ENCODE measurements at places on chromosomes 4 and X. TPM values are rescaled to one million over a fixed set of nuclear protein-coding genes. Genes with fewer than 3 reads are reported as not detected.

- peak overlapping the region; percentile 3 for H3K27ac ChIP-seq
- no peaks in the 10 kb centered on the region for H3K27me3 ChIP-seq
- H3K4me3 ChIP-seq, result no peak overlapping the region
- H3K36me3 ChIP-seq, result no peaks in the 10 kb centered on the region
- H3K4me1 ChIP-seq, result peaks cover 21% of the 10 kb centered on the region
Observed at GRCh38 chr4:41573502-41574001, 35.6 kb downstream of the LIMCH1 start.

GRCh38 chrX:24375600-24376131 is 15.2 kb downstream of the SUPT20HL1 start:
- no peak overlapping the region for H3K27ac ChIP-seq
- no peaks in the 10 kb centered on the region for H3K36me3 ChIP-seq
- H3K4me3 ChIP-seq, result no peak overlapping the region
- H3K4me1 ChIP-seq, result no peaks in the 10 kb centered on the region

DNA sequence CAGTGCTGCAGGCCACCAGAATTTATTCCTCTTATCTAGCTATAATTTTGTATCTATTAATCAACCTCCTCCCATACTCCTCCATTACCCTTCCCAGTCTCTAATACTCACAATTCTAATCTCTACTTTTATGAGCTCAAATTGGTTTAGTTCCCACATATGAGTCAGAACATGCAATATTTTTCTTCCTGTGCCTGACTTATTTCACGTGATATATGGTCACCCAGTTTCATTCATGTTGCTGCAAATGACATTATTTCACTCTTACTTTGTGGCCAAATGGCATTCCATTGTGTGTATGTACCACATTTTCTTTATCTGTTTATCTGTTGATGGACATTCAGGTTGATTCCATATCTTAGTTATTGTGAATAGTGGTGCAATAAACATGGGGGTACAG is 483.5 kb downstream of the ACTRT1 start:
- H3K27ac ChIP-seq, result no peak overlapping the region
- no peak overlapping the region for H3K4me3 ChIP-seq
- DNase-seq, result no peak
- no peaks in the 10 kb centered on the region for H3K27me3 ChIP-seq
- H3K36me3 ChIP-seq, result no peaks in the 10 kb centered on the region

The CYLC1 gene
- total RNA-seq, result not detected

- no peaks in the 10 kb centered on the region for H3K4me1 ChIP-seq
- no peak overlapping the region for H3K4me3 ChIP-seq
- DNase-seq, result no peak
- no peaks in the 10 kb centered on the region for H3K36me3 ChIP-seq
Observed at GRCh38 chrX:1767026-1767425, 152.2 kb downstream of the ASMT start.

DNA sequence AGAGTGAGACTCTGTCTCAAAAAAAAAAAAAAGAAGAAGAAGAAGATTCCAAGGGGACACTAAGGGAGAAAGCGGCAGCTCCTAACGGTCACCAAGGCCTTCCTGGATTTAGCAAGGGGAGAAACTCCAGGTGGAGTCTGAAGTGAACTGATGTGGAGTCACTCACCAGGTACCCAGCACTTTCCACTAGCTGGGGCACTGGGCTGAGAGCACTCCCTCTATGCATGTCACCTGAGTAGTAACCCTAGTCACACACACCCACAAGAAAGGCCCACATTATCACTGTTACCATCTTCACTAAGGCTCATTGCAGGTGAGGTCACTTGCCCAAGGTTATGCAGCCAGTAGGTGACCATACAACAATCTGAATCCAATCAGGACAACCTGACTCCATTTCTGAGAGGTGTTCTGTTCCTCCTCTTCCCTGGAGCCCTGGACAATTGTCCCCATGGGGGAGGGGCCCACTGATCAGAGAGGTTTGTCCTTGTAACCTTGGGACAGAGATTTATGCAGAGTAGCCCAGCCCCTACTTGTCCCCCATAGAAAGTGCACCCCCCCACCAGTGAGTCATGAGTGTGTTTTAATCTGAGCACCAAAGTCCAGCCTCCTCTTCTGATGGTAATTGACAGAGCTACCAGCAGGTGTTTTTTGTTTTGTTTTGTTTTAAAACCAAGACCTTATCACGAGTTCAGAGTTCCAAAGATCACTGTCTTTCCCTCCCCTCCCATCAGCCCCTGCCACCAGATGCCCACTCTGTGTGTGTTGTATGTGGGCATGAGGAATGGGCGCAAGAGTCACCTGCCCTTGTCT is 5.9 kb upstream of the SASH3 start:
- H3K4me1 ChIP-seq, result no peaks in the 10 kb centered on the region
- H3K27ac ChIP-seq, result peak overlapping the region; percentile 83
- no peaks in the 10 kb centered on the region for H3K36me3 ChIP-seq
- DNase-seq, result no peak
- H3K27me3 ChIP-seq, result no peaks in the 10 kb centered on the region
- H3K4me3 ChIP-seq, result no peak overlapping the region

GRCh38 chrX:154373340-154374306 is 811 bp downstream of the FLNA start:
- DNase-seq, result peak; percentile 72
- peak overlapping the region; percentile 72 for H3K27ac ChIP-seq
- no peaks in the 10 kb centered on the region for H3K36me3 ChIP-seq
- H3K27me3 ChIP-seq, result no peaks in the 10 kb centered on the region

- H3K36me3 ChIP-seq, result no peaks in the 10 kb centered on the region
- H3K27ac ChIP-seq, result no peak overlapping the region
- H3K27me3 ChIP-seq, result no peaks in the 10 kb centered on the region
- H3K4me3 ChIP-seq, result no peak overlapping the region
- H3K4me1 ChIP-seq, result peaks cover 53% of the 10 kb centered on the region
- no peak for DNase-seq
Observed at GRCh38 chr4:158777423-158778155, 8.8 kb downstream of the FNIP2 start.

DNA sequence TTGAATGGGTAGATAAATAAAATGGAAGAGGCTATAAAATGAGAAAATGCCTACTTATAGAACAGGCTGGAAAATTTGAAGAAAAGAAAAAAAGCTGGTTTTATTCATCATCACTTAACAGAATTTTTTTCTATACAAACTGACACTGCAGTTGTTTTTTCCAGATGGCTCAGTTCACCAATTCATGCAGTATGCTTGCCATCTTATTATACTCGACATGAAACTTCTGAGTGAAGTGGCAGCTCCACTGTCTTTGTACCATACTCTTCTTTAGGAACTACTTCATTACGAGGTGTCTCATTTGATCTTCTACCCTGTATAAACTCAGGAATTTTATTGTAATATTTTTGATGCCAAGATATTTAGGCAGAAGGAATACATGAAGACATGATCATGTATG is 153.0 kb downstream of the KDM6A start:
- no peak overlapping the region for H3K4me3 ChIP-seq
- H3K27ac ChIP-seq, result no peak overlapping the region
- no peaks in the 10 kb centered on the region for H3K27me3 ChIP-seq
- H3K36me3 ChIP-seq, result no peaks in the 10 kb centered on the region

- H3K4me1 ChIP-seq, result peaks cover 26% of the 10 kb centered on the region
- peak; percentile 88 for DNase-seq
- H3K27me3 ChIP-seq, result no peaks in the 10 kb centered on the region
- H3K4me3 ChIP-seq, result peak overlapping the region; percentile 6
Observed at GRCh38 chr4:121156822-121157769, 7.0 kb downstream of the TNIP3 start.

The YY2 gene
- total RNA-seq, result 0.71 TPM

The SLC10A4 gene
- 2.1 TPM for total RNA-seq

DNA sequence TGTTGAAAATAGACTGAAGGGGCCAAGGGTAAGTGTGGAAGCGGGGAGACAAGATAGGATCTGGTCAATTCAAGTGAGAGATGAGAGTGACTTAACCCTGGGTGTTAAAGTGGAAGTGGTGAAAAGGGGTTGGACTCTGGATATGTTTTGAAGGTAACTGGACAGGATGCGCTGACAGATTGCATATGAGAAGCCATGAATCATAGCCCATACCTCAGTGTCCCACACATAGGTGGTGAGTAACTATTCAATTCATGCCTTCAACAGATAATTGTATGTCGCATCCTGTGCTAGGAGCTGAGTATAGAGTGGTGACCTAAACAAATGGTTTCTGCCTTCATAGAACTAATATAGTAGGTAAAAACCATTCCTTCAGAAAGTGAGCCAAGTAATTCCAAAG is 76.7 kb downstream of the KLHL34 start:
- H3K4me3 ChIP-seq, result no peak overlapping the region
- no peak overlapping the region for H3K27ac ChIP-seq
- H3K36me3 ChIP-seq, result no peaks in the 10 kb centered on the region
- no peaks in the 10 kb centered on the region for H3K4me1 ChIP-seq
- H3K27me3 ChIP-seq, result no peaks in the 10 kb centered on the region
- DNase-seq, result no peak

DNA sequence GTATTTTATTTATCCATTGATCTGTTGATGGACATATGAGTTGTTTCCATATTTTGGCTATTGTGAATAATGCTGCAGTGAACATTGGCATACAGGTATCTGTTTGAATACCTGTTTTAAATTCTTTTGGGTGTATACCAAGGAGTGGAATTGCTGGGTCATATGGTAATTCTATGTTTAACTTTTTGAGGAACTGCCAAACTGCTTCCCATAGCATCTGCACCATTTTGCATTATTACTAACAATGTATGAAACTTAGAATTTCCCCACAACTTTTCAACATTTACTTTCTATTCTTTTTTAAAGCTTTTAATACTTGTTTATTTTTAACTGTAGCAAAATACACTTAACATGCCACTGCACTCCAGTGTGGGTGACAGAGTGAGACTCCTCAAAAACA is 57.0 kb upstream of the MSN start:
- H3K27ac ChIP-seq, result no peak overlapping the region
- H3K36me3 ChIP-seq, result no peaks in the 10 kb centered on the region
- DNase-seq, result no peak
- no peaks in the 10 kb centered on the region for H3K27me3 ChIP-seq
- no peak overlapping the region for H3K4me3 ChIP-seq

- peaks cover 5% of the 10 kb centered on the region for H3K4me1 ChIP-seq
- no peaks in the 10 kb centered on the region for H3K36me3 ChIP-seq
- H3K27me3 ChIP-seq, result no peaks in the 10 kb centered on the region
- H3K4me3 ChIP-seq, result no peak overlapping the region
- DNase-seq, result no peak
Observed at GRCh38 chr4:16717266-16717970, 181.0 kb downstream of the LDB2 start.

DNA sequence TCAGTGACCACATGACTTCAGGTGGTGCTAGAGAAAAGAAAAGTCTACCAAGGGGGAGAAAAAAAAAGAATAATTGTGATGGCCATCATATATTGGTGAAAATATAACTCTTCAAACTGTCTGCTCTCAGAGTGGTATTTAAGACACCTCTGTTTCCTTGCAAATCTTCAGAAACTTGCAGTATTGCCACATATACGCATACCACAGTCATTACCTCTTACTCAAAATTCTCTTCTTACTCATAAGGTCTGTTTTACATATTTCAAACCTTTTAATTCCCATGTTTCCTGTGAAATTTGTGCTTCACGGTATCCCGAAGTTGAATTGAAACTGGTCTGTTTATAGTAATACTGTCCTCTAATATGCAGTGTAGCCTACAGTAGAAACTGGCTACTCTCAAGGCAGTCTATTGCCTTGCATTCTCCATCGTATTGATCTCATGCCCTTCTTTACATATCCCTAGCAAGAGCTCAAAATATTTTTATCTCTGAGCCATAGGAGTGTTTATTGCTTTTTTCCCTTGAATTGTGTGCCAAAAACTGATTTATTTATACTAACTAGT is 34.7 kb upstream of the LHFPL1 start:
- no peak for DNase-seq
- no peak overlapping the region for H3K27ac ChIP-seq
- no peaks in the 10 kb centered on the region for H3K4me1 ChIP-seq
- H3K4me3 ChIP-seq, result no peak overlapping the region

- peaks cover 5% of the 10 kb centered on the region for H3K4me1 ChIP-seq
- H3K36me3 ChIP-seq, result no peaks in the 10 kb centered on the region
Observed at GRCh38 chr4:183553601-183554345, 48.9 kb downstream of the ING2 start.

- no peak for DNase-seq
- no peaks in the 10 kb centered on the region for H3K27me3 ChIP-seq
- H3K36me3 ChIP-seq, result peaks cover 6% of the 10 kb centered on the region
- no peak overlapping the region for H3K4me3 ChIP-seq
Observed at GRCh38 chr4:150235317-150235716, 157.1 kb downstream of the DCLK2 start.

GRCh38 chr4:142236268-142236667 is 599.9 kb downstream of the IL15 start:
- no peaks in the 10 kb centered on the region for H3K27me3 ChIP-seq
- H3K4me3 ChIP-seq, result no peak overlapping the region
- H3K4me1 ChIP-seq, result no peaks in the 10 kb centered on the region
- H3K27ac ChIP-seq, result no peak overlapping the region
- DNase-seq, result no peak

DNA sequence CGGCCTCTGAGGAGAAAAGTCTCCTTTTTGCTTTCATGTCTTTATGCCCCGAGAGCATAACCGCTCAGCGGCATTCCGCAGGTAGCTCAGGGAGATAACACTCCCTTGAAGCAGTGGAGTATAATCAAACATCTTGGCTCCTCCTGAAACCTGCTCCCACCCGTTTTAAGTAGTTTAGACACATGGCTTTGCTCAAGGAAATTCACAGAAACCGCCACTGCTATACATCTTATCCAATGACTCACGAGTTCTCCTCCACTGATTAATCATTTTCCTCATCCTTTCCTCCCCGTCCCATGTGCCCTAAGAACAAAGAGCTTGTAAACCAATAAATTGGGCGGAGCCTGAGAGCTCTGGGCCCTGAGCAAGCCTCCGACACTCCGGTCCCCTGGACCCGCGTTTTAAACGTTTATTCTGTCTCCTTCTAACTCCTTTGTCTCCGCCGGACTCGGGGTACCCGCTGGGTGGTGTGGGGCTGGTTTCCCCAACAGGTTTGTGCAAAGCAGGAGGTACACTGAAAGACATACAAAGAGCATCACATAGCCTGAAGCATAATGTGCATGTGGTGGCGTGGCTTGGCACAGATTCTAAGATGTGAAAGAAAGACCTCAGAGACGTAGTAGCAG is 401.2 kb downstream of the TLL1 start:
- DNase-seq, result peak; percentile 14
- no peak overlapping the region for H3K4me3 ChIP-seq
- no peaks in the 10 kb centered on the region for H3K4me1 ChIP-seq
- H3K27me3 ChIP-seq, result no peaks in the 10 kb centered on the region
